ENCODE measurements at places on chromosomes 6 and 20.

DNA sequence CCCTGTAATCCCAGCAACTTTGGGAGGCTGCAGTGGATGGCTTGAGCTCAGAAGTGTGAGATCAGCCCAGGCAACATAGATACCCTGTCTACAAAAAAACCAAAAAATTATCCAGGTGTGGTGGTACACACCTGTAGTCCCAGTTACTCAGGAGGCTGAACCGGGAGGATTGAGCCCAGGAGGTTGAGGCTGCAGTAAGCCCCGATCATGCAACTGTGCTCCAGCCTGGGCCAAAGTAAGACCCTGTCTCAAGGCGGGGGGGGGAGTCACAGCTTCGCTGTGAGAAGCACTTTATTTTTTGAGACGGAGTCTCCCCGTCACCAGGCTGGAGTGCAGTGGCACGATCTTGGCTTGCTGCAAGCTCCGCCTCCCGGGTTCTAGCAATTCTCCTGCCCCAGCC lies 54.2 kb downstream of the EZR start:
- no peak overlapping the region for H3K27ac ChIP-seq
- peaks cover 59% of the 10 kb centered on the region for H3K36me3 ChIP-seq
- DNase-seq: no peak
- no peaks in the 10 kb centered on the region for H3K4me1 ChIP-seq

GRCh38 chr20:45223136-45223535 lies 2.0 kb downstream of the SEMG2 start:
- no peaks in the 10 kb centered on the region for H3K36me3 ChIP-seq
- no peak overlapping the region for H3K4me3 ChIP-seq
- H3K4me1 ChIP-seq: no peaks in the 10 kb centered on the region

DNA sequence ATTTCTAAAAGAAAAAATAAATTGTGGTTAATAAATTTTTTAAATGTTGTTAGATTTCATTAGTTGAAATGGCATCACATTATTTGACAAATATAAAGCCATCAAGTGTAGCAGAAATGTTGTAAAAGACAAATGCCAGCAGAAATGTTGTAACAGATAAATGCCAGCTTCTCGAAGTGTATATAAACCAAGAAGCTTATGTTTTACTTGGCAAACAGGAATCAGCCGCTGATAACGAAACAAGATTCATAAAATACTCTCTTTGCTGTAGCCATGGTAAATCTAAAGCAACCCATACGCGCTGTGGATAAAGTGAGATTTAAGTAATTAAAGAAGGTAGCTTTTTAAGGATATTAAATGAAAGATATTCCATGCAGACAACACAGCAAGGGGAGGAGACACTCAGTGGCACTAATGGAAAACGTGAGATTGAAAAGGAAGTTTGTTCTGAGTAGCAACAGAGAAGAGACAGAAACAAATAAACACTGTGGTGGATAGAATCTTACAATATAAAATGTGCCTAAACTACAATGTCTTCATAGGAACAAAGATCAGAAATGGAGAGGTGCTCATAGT lies 29.6 kb downstream of the BTBD9 start:
- peaks cover 1% of the 10 kb centered on the region for H3K36me3 ChIP-seq
- no peaks in the 10 kb centered on the region for H3K4me1 ChIP-seq
- H3K27ac ChIP-seq: no peak overlapping the region
- DNase-seq: no peak
- no peak overlapping the region for H3K4me3 ChIP-seq

DNA sequence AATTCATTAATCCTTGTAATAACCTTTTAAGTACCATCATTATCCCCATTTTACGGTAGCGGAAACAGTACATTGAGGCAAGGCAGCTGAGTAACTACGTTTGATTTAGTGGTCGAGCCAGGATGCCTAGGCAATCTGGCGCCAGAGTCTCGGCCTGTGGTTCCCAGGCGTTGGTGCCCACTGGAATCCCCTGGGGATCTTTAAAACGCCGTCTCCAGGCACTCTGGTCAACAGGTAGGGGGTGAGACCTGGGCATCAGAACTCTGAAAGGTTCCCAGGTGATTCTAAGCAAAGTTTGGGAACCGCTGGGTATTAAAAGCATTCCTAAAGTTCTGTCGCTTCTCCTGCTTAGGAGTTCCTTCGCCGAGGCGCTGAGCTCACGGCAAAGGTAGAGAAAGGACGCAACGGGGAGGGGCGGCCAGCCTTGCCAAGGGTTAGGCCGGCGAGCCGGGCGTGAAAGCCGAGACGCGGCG lies 939 bp downstream of the DTNBP1 start:
- peaks cover 19% of the 10 kb centered on the region for H3K27me3 ChIP-seq
- DNase-seq: no peak
- peaks cover 16% of the 10 kb centered on the region for H3K36me3 ChIP-seq
- H3K4me3 ChIP-seq: peak overlapping the region; percentile 80
- H3K27ac ChIP-seq: peak overlapping the region; percentile 84

- peaks cover 22% of the 10 kb centered on the region for H3K4me1 ChIP-seq
- DNase-seq: no peak
- H3K27ac ChIP-seq: no peak overlapping the region
- no peaks in the 10 kb centered on the region for H3K27me3 ChIP-seq
- H3K4me3 ChIP-seq: no peak overlapping the region
- H3K36me3 ChIP-seq: peaks cover 5% of the 10 kb centered on the region
Observed at GRCh38 chr6:108361312-108361932, 66.6 kb downstream of the AFG1L start.

DNA sequence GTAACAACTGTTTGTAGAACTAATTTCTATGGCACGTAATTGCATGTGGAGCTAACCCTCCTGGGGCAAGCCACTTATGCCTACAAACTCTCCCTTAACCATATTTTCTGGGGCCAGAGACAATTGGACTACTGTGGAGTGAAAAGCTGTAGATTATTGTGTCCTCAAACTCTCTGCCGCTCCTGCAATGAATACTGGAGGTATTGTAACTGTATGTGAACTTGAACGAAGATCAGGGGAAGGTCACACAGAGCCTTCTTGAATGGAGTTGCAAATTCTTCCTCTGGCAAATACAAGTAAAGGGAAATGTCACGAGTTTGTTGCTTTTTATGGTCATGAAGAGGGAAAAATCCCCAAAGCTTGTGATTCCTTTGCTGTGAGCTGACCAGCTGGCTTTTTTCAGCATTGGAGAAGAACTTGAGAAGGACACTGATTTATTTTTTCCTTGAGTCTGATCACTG lies 18.2 kb downstream of the AKAP12 start:
- no peak for DNase-seq
- H3K27ac ChIP-seq: no peak overlapping the region
- H3K36me3 ChIP-seq: no peaks in the 10 kb centered on the region
- peaks cover 19% of the 10 kb centered on the region for H3K27me3 ChIP-seq
- H3K4me3 ChIP-seq: no peak overlapping the region

- H3K4me3 ChIP-seq: no peak overlapping the region
- H3K27me3 ChIP-seq: no peaks in the 10 kb centered on the region
- no peak for DNase-seq
- H3K36me3 ChIP-seq: no peaks in the 10 kb centered on the region
- H3K27ac ChIP-seq: no peak overlapping the region
Observed at GRCh38 chr6:79246891-79247290, 12.4 kb upstream of the HMGN3 start.

- no peak overlapping the region for H3K4me3 ChIP-seq
- H3K27ac ChIP-seq: no peak overlapping the region
- no peaks in the 10 kb centered on the region for H3K36me3 ChIP-seq
- DNase-seq: no peak
Observed at GRCh38 chr6:92757925-92758324, 661.4 kb downstream of the EPHA7 start.

DNA sequence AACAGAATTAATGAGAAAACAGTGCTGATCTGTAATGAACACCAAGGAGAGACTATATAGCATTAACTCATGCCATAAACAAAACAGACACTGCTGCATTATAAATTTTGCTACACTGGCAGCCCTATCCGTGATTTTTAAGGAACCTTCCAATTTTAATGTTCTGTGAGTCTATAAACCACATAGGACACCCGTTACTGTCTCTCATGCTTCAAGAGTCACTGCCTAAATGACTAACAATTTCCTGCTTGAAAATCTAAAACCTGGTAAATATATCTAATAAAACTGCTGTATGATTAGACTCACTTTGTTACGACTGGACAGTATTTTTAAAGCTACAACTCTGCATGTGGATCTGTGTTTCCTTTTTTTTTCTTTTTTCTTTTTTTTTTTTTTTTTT lies 8.7 kb downstream of the CHD6 start:
- no peaks in the 10 kb centered on the region for H3K27me3 ChIP-seq
- no peak for DNase-seq
- no peak overlapping the region for H3K4me3 ChIP-seq
- no peak overlapping the region for H3K27ac ChIP-seq
- peaks cover 24% of the 10 kb centered on the region for H3K4me1 ChIP-seq

- peaks cover 12% of the 10 kb centered on the region for H3K27me3 ChIP-seq
- no peaks in the 10 kb centered on the region for H3K4me1 ChIP-seq
- DNase-seq: no peak
- H3K27ac ChIP-seq: no peak overlapping the region
Observed at GRCh38 chr6:160174681-160175080, 53.1 kb downstream of the SLC22A1 start.

DNA sequence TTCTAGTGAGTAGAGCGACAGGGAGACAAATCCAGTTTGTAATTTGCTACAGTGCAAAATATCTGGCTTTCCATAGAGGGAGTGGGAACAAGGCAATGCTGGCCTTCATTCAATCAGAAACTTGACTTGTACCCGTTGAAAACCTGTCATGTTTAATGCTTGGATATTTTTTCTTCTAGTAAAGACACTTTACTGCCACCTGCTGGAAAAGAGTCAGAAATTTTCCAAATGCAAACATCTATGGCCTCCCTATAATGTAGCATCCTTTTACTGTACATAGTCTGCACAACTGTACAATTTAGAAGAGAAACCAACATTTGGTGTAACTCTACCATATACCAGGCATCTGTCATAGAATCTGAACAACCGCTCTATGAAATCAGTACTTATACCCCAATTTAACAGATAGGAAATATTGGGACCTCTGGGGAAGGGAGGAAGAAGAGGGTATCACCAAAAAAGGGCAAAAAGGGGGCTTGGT lies 16.7 kb upstream of the TBC1D20 start:
- H3K4me3 ChIP-seq: no peak overlapping the region
- DNase-seq: peak; percentile 72
- no peaks in the 10 kb centered on the region for H3K27me3 ChIP-seq
- peaks cover 40% of the 10 kb centered on the region for H3K4me1 ChIP-seq
- peak overlapping the region; percentile 15 for H3K27ac ChIP-seq

DNA sequence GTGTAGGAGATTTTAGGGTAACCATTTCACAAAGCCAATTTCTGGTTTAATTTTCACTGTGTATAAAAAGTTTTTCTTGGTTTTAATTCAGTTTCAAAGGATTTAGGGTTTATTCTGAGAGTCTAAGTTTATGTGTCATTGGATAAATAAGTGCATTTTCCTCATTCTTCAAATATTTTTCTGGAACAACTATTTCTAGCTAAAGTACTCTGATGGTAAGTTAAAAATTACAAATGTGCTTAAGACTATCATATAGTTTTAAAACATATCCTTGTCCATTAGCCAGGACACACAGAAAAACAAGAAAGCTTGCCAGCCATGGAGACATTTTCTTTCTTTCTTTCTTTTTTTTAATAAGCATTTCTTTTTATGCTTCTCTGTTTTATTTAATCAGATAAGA lies 333.0 kb downstream of the RFPL4B start:
- H3K27me3 ChIP-seq: no peaks in the 10 kb centered on the region
- no peak overlapping the region for H3K27ac ChIP-seq
- H3K4me3 ChIP-seq: no peak overlapping the region
- no peaks in the 10 kb centered on the region for H3K4me1 ChIP-seq

DNA sequence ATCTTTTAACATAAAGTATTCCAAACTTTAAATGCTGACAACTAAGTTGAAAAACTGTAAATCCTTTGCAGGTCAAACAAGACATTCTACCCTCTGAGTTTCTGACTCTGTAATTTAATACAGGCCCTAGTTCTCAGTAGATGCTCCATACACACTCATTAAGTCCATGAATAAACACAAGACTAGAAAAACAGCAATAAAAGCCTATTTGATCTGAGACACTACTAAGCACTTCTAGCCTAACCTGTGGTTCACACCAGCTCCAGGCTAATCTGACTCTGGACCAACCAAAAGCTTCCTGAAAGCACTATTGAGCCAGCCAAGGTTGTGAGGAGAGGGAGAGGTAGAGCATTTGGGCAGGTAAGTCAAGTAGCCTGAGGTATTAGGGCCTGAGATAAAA lies 103.9 kb downstream of the EPM2A start:
- H3K4me1 ChIP-seq: peaks cover 3% of the 10 kb centered on the region
- H3K4me3 ChIP-seq: no peak overlapping the region
- no peaks in the 10 kb centered on the region for H3K27me3 ChIP-seq
- H3K27ac ChIP-seq: no peak overlapping the region

GRCh38 chr20:60579941-60580515 lies 621.8 kb downstream of the CDH26 start:
- DNase-seq: no peak
- no peaks in the 10 kb centered on the region for H3K36me3 ChIP-seq
- H3K27ac ChIP-seq: no peak overlapping the region
- H3K4me1 ChIP-seq: no peaks in the 10 kb centered on the region
- no peak overlapping the region for H3K4me3 ChIP-seq

DNA sequence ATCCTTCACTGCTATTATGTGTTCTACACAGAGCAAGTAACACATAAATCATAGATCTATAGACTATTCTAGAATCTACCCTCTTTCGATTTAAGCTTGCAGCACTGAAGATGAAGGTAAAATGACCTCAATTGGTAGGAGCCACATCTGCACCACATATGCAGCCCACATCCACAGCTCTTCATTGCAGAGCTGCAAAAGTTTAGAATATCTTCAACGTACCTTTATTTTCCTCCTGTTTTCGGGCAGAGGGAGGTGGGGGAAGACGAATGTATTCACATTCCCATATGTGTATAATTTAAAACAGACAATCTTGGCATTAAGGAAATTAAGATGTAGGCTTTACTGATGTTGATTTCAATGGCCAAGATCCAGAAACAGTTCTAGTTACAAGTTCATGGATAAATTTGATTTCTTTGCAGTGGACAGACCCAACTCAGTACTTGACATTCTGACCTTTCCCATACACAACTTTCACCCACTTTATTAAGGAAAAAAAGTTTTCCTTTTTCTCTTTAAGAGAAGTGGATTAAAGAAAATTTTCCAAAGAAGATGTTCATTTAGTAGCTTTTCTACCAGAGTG lies 14.0 kb downstream of the EPB41L2 start:
- no peak for DNase-seq
- no peaks in the 10 kb centered on the region for H3K4me1 ChIP-seq
- no peak overlapping the region for H3K27ac ChIP-seq
- H3K27me3 ChIP-seq: no peaks in the 10 kb centered on the region
- H3K4me3 ChIP-seq: no peak overlapping the region

- H3K4me3 ChIP-seq: no peak overlapping the region
- no peak for DNase-seq
- H3K27ac ChIP-seq: no peak overlapping the region
- H3K4me1 ChIP-seq: no peaks in the 10 kb centered on the region
- no peaks in the 10 kb centered on the region for H3K36me3 ChIP-seq
Observed at GRCh38 chr6:136383268-136383937, 93.8 kb upstream of the BCLAF1 start.
